ENCODE measurements at places on chromosomes 3 and 15. TPM values are rescaled to one million over a fixed set of nuclear protein-coding genes. Genes with fewer than 3 reads are reported as not detected.

GRCh38 chr3:38460377-38461270 is 6.9 kb downstream of the ACVR2B start:
- H3K27ac ChIP-seq, result peak overlapping the region; percentile 74
- H3K4me3 ChIP-seq, result peak overlapping the region; percentile 15
- H3K4me1 ChIP-seq, result peaks cover 64% of the 10 kb centered on the region
- no peak for DNase-seq
- H3K36me3 ChIP-seq, result no peaks in the 10 kb centered on the region
- H3K27me3 ChIP-seq, result no peaks in the 10 kb centered on the region

Gene MOBP
- total RNA-seq, result not detected

Gene MYRIP
- 1.5 TPM for total RNA-seq

Gene TMEM42
- 10.8 TPM for total RNA-seq

DNA sequence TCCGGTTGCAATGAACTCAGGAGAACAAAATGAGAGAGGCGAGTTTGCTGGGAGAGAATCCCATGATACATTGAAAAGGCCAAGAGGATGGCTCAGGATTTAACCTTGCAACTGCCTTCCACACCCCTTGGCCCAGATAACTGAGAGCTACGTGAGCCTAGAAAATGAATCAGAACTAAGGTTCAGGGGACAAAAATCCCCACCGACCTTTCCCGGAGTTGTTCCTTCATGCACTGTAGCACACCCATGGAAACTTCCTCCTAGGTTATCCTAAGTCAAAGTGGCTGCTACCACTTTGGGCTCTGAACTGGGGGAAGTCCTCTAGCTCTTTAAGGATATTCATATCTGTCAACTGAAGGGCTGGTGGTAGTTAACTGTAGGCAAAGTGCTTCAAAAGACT is 58.3 kb upstream of the SLC4A7 start:
- DNase-seq, result no peak
- no peak overlapping the region for H3K4me3 ChIP-seq
- no peaks in the 10 kb centered on the region for H3K27me3 ChIP-seq
- no peak overlapping the region for H3K27ac ChIP-seq

GRCh38 chr3:106004137-106004681 is 135.4 kb upstream of the CBLB start:
- H3K4me3 ChIP-seq, result peak overlapping the region; percentile 50
- no peaks in the 10 kb centered on the region for H3K36me3 ChIP-seq
- no peaks in the 10 kb centered on the region for H3K27me3 ChIP-seq
- H3K4me1 ChIP-seq, result peaks cover 21% of the 10 kb centered on the region

DNA sequence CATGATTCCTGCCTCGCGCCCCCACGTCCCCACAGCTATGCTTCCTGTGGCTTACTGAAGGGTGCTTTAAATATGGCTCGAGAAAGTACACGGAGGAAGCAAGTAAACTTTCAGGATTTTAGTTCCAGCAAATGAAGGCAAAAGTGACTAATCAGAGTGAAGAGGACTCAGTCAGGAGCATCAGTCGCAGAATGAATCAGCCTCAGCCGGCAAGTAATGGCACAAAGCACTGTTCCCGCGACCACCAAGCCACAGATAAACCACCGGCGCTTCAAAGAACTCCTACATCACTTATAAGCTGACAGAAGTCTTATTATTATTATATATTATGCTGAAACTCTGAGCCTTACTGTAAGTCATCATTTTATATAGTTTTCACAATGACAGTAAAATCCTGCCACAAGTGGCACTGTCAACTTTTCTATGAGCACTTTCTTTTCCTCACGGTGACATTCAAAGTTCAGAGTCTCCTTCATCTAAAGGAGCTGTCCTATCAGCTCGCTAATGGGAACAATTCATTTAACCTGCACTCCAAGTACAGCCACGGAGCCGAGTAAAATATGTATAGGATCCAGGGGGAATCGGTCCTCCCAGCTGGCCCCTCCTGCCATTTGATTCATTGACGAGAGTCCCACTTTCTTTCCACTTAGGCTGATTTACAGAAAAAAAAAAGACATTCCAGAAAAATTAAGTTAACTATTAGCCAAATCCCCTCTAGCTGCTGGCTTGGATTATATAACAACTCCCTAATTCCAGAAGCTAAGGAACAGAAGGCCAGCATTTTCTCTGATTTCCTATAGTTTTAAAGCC is 217.0 kb upstream of the ICE2 start:
- H3K27me3 ChIP-seq, result no peaks in the 10 kb centered on the region
- peaks cover 9% of the 10 kb centered on the region for H3K4me1 ChIP-seq
- no peak overlapping the region for H3K27ac ChIP-seq
- H3K4me3 ChIP-seq, result no peak overlapping the region

DNA sequence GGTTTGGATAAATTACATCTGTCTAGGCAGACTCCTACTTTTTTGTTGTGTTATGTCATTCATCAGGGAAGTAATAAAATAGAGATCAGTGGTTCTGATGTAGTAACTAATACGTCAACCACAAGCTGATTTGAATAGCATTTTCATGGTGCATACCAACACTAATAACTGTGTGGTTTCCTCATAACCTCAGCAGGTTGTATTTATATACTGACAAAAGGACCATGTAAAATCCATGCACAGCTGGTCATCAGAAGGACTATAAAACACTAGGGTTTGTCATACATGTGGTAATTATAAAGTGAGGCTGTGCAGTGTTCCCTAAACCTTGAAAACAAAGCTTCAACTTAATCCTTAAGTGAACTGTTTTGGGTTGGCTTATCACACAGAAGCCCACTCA is 216.8 kb upstream of the RBMS3 start:
- DNase-seq, result no peak
- H3K36me3 ChIP-seq, result no peaks in the 10 kb centered on the region
- H3K4me1 ChIP-seq, result peaks cover 9% of the 10 kb centered on the region
- no peak overlapping the region for H3K4me3 ChIP-seq
- H3K27ac ChIP-seq, result no peak overlapping the region

Gene CA12
- 0.25 TPM for total RNA-seq

- no peak overlapping the region for H3K27ac ChIP-seq
- H3K36me3 ChIP-seq, result no peaks in the 10 kb centered on the region
- DNase-seq, result no peak
- H3K27me3 ChIP-seq, result peaks cover 39% of the 10 kb centered on the region
- no peaks in the 10 kb centered on the region for H3K4me1 ChIP-seq
- no peak overlapping the region for H3K4me3 ChIP-seq
These were observed 10.3 kb upstream of the SLC25A38 start for GRCh38 chr3:39372833-39373232.

DNA sequence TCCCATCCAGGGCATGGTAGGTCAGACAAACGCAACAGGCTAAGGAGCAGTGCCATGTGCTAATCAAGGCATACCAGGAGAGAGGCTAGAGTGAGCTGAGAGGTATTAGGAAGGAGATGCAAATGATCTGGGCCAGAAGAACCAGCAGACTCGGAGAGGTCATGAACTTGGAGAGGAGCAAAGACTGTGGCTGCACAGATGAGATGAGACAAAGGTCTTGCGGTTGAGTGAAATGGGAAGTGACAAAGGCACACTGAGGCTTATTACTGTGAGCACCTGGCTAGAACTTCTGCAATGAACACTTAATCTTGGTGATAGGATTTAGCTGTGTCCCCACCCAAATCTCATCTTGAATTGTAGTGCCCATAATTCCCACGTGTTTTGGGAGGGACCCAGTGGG is 380.2 kb downstream of the ULK4 start:
- H3K27ac ChIP-seq, result no peak overlapping the region
- no peaks in the 10 kb centered on the region for H3K36me3 ChIP-seq
- no peaks in the 10 kb centered on the region for H3K27me3 ChIP-seq
- H3K4me3 ChIP-seq, result no peak overlapping the region
- DNase-seq, result no peak

DNA sequence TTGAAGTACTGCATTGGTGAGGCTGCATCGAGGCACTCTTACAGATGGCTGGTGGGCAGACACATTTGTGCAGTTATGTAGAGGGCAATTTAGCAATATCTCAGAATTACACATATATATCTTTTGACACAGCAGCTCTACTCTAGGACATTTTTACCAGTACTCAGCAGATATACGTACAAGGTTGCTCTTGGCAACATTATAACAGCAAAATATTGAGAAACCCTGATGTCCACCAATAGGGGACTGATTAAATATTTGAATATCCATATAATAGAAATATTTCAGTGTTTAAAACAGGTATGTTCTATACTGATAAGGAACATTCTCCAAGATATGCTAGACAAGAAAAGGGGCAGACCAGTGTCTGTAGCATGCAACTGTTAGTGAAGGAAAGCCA is 7.9 kb upstream of the FBXO22 start:
- peaks cover 19% of the 10 kb centered on the region for H3K36me3 ChIP-seq
- H3K4me1 ChIP-seq, result peaks cover 4% of the 10 kb centered on the region
- no peaks in the 10 kb centered on the region for H3K27me3 ChIP-seq
- no peak overlapping the region for H3K27ac ChIP-seq

Gene ATXN7
- total RNA-seq, result 12.1 TPM

DNA sequence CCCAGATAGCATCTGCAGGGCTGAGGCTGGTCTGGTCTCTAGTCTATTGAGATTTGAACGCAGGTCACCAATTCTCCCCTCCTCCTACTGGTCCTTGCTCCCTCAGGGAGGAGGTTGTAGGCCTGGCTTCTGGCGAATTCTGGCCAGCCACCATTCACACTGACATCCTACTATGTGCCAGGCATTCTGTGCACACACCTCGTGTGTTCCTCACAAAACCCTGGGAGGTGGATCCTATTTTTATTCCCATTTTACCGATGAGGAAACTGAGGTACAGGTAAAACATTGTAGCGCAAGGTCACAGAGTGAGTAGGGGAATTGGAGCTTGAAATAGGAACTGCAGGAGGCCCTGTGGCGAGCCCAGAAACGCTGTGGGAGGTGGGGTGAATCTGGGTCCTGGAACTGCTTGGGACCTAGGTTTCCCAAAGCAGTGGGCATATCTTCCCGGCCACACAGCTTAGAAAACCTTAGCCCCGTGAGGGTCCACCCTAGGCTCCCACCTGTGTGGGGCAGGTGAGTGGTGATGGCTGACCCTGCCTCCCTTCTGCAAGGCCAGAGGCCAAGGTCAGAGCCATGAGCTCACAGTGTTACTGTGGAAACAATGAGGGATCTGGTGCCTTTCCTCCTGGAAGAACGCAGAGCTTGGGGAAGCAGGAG is 4.8 kb upstream of the ATP2B2 start:
- H3K36me3 ChIP-seq, result no peaks in the 10 kb centered on the region
- peaks cover 7% of the 10 kb centered on the region for H3K4me1 ChIP-seq
- H3K27me3 ChIP-seq, result peaks cover 40% of the 10 kb centered on the region
- DNase-seq, result no peak

DNA sequence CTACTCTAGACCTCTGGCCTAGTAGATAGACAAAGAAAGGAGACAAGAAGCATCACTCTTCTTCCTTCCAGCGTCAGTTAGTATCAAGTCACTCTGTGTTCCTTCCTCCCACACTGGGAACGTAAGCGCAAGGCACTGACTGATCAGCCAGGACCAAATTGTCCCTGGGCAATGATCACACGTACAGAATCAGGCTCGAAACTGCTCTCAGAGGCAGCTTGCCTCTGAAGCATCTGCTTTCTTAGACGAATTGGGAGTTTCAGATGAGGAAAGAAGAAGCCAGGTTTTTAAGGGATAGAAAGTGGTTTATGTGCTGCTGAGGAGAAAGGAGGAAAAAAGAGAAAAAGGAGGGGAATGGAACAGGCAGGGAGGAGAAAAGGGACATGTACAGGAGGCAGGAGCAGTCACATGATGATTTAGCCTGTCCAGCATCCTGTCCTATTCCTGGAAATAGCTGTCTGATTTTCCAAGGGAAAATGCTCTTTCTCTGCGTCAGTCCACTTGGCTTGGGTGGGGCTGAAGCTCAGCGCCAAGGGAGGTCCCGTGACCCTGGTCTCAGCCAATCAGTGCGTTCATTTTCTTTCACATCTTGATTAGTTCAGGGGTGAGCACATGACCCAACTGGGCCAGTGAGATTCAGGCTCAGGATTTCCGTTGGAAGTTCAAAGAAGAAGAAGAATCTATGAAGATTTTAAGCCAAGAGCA is 102.0 kb upstream of the PRICKLE2 start:
- peak; percentile 77 for DNase-seq
- H3K27me3 ChIP-seq, result no peaks in the 10 kb centered on the region

Gene PODXL2
- total RNA-seq, result 1.7 TPM

DNA sequence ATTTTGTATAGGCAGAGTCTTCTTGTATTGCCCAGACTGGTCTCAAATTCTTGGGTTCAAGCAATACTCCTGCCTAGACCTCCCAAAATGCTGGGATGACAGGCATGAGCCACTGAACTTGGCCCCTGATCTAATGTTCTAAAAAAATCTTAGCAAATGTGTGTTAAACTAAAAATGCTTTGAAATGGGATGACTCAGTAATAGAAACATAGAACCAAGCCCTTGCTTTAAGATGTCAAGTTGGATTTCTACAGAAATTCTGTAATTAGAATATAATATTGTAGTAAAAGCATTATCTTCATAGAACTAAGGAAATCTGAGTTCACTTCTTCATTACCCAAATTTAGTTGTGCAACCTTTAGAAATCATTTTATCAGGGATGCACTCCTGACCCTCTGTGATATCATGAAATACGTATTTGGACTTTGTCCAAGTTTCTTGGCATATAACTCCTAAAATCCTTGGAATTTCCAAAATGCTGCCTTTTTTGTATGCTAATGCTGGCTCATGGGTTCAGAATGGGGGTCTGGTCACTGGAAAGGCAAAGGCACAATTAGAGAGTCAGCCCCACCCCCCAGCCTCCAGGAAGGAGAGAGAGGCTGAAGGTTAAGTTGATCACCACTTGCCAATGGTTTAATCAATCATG is 217.3 kb downstream of the TP63 start:
- H3K4me1 ChIP-seq, result peaks cover 4% of the 10 kb centered on the region
- no peaks in the 10 kb centered on the region for H3K27me3 ChIP-seq
- no peak for DNase-seq
- H3K36me3 ChIP-seq, result no peaks in the 10 kb centered on the region
- no peak overlapping the region for H3K4me3 ChIP-seq

Gene CSPG4
- 9.1 TPM for total RNA-seq

GRCh38 chr3:16174976-16175901 is 759 bp downstream of the GALNT15 start:
- H3K27me3 ChIP-seq, result peaks cover 4% of the 10 kb centered on the region
- no peaks in the 10 kb centered on the region for H3K36me3 ChIP-seq
- H3K4me3 ChIP-seq, result peak overlapping the region; percentile 64
- peaks cover 46% of the 10 kb centered on the region for H3K4me1 ChIP-seq

Gene FETUB
- not detected for total RNA-seq

Gene GATM
- total RNA-seq, result 9.3 TPM
